ENCODE measurements at places on chromosomes 7 and 10.

- no peak for DNase-seq
Observed at GRCh38 chr7:43328785-43329380, 216.4 kb downstream of the HECW1 start.

DNA sequence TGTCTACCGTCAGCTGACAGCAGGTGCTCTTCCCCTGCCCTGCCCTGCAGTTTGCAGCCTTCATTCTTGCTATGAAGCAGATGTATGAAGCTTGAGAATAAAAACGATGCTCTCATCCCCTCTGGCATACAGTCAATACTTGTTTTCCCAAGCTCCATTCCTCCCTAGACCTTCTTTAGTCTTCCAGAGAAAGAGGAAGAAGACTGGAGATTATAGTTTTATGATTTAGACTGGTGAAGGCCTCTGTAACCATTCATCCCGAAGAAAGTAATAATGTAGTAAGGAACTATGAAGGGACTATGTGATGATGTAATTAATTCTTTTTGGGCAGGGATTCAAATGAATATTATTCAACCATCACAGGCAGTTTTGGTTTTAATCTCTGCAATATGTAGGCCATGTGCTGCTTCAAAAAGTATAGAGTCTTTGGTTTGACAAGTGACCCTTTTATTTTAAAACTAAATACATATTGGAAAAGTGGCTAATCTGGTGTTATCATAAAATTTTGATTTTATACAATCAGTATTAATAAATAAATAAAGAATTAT, 242.4 kb upstream of the KIAA1217 start:
- no peak for DNase-seq

- no peak for DNase-seq
Observed at GRCh38 chr10:104957178-104957841, 316.2 kb downstream of the SORCS3 start.

- no peak for DNase-seq
Observed at GRCh38 chr10:117322260-117322659, 53.0 kb downstream of the PDZD8 start.

- no peak for DNase-seq
Observed at GRCh38 chr7:75985518-75986146, 8.8 kb downstream of the TMEM120A start.

- DNase-seq: no peak
Observed at GRCh38 chr10:47410862-47411261, 26.8 kb upstream of the ZNF488 start.

DNA sequence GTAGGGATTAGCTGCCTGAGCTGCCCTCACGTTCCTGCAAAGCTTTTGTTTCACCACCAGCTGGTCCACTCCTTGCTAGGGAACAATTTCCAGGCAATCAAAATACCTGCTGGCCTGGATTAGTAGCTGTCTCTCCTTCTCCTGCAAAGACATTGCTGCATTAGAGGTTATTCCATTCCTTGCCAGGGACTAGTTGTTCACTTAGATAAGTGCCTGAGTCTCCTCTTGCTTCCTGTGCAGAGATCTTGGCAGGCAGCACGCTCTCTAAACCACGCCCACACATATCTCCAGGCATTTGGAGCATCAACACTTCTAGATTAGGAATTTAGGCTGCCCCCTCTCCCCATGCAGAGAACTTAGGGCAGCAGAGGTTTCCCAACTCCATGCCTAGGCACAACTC, 150.4 kb upstream of the SMIM30 start:
- DNase-seq: no peak

DNA sequence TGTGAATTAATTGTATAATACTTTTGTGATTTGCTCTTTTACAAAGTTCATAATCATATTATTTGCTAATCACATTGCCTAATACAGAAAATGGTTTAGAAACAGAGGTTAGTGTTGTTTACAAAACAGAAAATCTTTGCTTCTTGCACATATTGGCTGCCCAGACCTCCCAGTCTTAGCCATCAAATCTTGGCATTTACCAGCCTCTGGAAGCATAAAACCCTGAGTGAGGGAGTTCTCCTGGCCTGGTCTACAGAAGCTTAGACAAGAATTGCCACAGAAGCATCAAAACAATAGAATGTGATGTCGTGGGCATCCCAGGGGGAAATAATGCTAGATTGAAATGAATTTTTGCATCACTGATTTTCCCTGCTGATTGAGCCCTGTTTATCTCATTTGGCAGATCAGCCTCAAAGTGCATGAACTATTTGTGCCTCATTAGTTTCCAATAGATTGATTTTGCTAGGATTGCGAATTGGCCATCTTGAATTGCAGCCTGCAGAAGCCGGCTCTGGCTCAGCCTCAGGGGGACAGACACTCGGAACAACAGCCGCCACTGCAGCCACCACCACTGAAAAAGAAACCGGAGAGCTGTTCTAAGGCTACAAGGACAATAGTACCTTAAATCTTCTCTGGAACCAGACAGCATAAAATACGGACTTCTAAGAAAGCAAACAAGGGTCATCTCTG, 11.1 kb upstream of the SORBS1 start:
- DNase-seq: no peak

DNA sequence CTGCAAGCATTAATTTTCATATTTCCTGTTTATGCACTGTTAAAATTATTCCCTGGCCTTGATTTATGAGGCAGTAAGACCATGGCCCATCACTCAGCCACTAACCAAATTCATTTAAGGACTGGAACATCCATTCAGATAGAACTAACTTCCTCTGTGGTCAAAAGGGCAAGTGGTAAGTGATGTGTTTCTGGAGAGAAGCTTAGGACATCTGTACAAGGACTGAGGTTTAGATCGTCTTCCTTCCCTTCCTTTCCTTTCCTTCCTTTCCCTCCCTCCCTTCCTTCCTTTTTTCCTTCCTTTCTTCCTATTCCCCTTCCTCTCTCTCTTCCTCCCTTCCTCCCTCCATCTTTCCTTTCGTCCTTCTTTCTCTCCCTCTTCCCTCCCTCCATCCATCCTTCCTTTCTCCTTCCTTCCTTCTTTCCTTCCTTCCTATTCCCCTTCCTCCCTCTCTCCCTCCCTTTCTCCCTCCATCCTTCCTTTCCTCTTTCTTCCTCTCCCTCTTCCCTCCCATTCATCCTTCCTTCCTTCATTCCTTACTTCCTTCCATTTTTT, 1019.4 kb downstream of the TYW1 start:
- DNase-seq: no peak

- DNase-seq: no peak
Observed at GRCh38 chr7:54014765-54015164, 527.4 kb upstream of the VSTM2A start.

GRCh38 chr10:133608855-133609254, 17.7 kb downstream of the FRG2B start:
- no peak for DNase-seq
